ENCODE measurements at places on chromosomes 13 and 19.

- DNase-seq, result no peak
These were observed 261.0 kb downstream of the GPC5 start for GRCh38 chr13:91659256-91660075.

GRCh38 chr19:48795055-48795684 is 15.7 kb downstream of the BCAT2 start:
- peak; percentile 84 for DNase-seq

- peak; percentile 12 for DNase-seq
These were observed 58.0 kb upstream of the CYSLTR2 start for GRCh38 chr13:48595431-48596429.

DNA sequence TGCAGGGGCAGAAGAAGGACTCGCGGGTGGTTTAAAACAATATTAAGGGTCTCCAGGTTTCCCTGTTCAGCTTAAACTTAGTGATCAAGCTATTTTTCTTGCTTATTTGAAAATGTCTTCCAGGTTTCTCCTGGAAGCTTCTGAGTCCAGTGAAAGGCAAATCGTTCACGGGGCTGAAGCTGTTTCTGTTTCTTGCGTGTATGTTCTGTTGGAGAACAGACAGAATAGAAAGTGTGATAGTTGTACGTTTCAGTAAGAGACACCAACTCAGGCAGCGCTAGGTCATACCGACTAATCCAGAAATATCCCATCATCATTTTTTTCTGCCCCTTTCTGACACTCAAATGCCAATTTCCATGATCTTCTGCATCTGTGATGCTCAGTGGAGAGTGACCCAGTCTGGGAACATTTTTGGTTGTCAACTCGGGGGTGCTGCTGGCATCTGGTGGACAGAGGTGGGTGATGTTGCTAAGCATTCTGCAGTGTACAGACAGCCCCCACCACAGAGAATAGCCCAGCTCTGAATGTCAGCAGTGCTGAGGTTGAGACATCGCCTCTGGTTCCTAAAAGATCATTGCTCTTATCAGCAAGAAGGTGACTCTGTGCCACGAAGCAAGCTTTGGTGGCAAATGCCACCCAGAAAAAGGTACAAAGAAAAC is 4.3 kb downstream of the KLF2 start:
- DNase-seq, result no peak

GRCh38 chr13:33277946-33278345 is 7.6 kb downstream of the STARD13 start:
- peak; percentile 74 for DNase-seq

DNA sequence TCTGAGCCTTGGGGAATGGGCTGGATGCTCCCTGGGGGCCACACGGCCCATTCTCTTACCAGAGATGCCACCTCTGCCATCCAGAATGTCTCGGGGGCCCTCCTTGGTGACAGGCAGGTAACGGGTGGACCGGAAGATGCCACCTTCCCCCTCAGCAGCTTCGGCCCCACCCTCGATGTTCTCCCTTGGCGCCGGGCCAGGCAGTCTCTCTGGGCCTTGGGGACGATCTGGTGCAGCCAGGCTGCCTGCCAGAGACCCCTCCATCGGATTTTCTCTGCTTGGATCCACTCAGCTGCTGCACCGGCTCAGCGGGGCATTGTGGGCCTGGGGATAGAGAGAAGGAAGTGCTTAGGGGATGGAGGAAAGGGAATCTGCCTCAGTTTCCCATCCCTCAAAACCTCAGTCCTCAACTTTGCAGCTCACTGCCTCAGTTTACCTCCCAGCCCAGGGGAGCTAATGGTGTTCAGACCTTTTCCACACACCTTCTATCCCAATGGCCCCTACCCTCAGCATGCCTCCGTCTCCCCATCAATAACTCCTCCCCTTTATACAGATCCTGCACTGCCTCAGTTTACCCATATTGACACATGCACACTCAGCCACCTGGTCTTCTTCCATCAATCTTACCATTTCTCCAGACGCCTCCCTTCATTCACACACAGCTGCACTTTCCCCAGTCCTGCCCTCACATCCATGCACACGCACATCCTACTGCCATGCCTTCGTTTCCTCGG is 1.5 kb downstream of the WIZ start:
- DNase-seq, result no peak

DNA sequence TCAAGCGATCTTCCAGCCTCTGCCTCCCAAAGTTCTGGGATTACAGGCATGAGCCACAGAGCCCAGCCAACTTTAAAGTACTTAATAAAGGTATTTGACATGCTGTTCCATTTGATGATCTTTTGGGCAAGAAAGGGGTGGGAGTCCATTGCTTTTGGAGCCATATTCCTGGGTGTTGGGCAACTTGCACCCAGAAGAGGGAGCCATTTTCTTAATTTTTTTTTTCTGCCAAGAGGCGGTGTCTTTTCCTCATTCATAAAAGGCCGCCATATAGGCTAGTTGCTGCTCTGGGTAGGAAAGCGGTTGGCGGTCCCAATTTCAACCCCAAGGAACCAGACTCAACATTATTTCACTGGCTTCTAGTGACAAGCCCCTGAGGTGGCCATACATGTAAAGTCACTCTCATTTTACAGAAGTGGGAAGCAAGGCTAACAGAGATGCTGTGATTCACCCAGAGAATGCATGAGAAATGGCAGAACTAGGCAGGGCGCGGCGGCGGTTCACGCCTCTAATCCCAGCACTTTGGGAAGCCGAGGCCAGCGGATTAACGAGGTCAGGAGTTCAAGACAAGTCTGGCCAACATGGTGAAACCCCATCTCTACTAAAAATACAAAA is 139.6 kb downstream of the CACNA1A start:
- DNase-seq, result no peak

DNA sequence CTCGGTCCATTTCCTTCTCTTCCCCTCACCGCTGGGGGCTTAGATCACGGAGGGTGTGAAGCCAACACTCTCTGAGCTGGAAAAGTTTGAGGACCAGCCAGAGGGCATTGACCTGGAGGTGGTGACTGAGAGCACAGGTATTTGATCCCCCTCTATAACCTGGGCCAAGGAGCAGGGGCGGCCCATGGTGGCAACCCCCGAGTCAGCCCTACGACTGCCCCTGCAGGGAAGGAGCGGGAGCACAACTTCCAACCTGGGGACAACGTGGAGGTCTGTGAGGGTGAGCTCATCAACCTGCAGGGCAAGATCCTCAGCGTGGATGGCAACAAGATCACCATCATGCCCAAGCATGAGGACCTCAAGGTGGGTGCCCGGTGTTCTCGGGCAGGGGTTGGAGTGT is 11.6 kb upstream of the TIMM50 start:
- no peak for DNase-seq

GRCh38 chr13:98664510-98664909 is 87.6 kb upstream of the STK24 start:
- no peak for DNase-seq

DNA sequence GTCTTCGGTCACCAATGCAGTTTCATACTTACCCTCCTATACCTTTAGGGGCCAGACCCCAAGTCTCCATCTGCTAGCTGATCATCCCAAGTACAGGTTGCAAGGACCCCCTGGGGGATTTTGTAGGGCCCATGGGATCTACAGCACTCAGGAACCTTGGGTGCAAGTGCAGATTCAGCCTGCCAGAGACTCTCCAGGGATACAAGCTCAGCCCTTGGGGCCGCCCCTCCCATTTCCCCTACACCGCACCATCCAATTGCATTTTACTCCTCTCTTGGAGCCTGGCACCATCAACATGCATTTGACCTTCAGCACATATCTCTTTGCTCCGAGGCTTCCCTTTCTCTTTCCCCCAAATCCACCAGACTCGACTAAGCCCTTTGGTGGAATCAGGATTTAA is 154.7 kb upstream of the ZNF536 start:
- DNase-seq, result no peak

- no peak for DNase-seq
These were observed 47.0 kb downstream of the PCDH9 start for GRCh38 chr13:67183151-67183550.

DNA sequence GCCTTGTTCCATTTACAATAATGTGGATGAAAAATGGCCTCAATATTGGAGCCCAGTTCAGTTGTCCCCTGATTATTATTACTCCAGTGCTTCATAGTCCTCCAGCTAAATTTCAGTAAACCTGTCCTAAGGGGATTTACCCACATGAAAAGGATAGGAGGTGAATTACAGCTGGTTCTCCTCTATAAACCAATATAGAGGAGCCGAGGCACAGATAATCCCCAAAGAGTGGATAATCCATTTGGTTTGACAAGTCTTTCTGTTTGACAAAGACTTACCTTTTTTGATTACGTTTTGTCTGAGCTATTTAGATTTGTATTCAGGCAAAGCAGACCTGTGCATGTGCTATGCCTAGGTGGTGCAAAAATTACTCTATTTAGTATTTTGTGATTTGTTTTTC is 2.7 kb downstream of the CNMD start:
- DNase-seq, result no peak

- DNase-seq, result no peak
These were observed 750.3 kb downstream of the OLFM4 start for GRCh38 chr13:53778937-53779336.

DNA sequence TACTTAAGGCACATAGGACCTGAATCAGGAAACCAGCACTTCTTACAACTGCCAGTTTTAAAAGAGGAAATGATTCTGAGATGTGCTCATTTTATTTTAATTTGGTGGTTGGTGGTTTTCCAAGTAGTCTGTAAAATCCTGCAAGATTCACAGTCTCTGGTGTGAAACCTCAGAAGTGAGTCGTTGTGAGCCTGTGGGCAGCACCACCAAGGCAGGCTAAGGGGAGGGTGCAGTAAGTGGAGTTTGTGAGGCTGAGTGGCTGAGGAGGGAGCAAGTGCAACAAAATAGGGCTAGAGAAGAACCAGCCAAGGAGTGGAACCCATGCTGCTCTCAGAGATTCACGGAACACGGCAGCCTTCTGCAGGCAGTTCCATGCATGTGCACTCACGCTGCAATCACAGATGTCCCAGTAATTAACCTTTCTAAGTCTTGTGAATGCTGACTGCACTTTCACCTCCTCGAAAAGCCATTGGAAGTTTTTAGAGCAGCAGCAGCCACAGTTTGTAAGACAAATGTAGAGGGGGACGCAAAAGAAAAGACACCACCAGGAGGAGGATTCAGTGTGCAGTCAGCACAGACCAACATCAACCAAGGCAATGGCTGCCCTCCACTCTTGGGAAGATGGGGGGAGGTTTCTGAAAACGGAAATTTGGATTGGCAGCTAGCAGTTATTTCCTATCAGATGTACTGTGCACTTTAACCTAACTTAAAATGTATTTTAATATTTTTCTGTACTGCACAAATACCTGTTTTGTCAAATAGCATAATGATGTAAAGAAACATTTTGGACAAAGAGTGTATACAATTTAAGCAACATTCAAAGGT is 44.9 kb downstream of the ESD start:
- DNase-seq, result peak; percentile 26

DNA sequence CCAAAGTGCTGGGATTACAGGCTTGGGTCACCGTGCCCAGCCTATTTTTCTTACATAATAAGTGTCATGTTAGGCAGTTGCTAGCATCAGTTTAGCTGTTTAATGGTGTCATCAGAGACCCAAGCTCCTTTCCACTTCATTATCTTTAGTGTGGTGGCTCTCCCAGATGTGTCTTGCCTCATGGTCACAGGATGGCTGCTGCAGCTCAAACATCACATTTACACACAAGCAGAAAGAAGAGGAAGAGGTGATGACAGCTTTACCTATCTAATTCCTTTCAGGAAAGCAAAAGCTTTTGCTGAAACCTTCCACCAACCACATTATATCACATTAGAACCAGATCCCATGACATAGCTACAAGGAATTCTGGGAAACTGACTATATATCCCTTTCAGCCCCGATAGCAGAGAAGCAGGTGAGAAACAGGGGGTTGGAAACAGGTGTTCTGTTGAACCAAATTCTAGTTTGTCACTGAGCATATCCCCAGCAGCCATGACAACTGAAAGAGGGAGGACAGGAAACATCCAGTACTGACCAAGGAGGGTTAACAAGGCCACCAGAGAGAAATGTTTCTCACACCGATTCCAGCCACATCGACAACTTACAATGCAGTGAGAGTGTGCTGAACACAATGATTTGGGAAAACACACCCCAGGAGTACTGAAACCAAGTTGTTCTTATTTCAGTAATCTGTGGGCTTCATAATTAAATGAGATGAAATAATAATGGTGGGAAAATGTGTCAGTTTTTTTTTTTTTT is 617.0 kb downstream of the UQCRFS1 start:
- no peak for DNase-seq

- no peak for DNase-seq
These were observed 249.6 kb downstream of the OXGR1 start for GRCh38 chr13:96744367-96745331.

DNA sequence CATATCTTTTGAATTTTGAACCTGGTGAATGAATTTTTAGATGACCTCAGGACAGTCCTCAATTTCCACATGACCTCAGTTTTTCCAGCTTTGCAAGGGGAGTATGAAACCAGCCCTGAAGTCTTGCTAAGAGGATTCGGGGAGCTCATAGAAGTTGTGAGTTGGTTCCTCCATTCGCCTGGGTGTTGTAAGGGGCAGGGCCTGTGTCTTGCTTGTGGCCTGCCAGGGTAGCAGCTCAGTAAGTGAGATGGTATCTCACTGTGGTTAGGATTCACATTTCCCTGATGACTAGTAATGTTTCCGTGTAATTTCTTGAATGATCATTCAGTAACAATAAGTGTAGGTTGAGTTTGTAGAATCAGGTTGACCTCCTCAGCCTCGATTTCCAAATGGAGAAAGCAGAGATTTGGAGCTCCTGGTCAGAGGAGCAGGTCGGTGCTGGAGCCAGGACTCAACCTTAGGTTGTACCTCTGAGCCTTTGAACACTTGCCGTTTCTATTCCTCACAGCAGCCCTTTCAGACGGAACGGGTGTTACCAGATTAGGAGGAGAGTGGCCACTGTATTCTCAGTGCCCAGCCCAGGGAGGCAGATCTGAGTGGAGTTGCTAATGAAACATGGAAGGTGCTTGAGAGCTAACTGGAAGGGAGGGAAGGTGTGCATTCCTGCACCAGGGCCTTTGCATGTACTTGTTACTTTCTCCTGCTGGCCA is 14.6 kb downstream of the NACC1 start:
- no peak for DNase-seq

GRCh38 chr13:40453351-40454021 is 213.0 kb downstream of the FOXO1 start:
- no peak for DNase-seq

GRCh38 chr13:37216331-37216730 is 110.9 kb upstream of the CSNK1A1L start:
- DNase-seq, result no peak

DNA sequence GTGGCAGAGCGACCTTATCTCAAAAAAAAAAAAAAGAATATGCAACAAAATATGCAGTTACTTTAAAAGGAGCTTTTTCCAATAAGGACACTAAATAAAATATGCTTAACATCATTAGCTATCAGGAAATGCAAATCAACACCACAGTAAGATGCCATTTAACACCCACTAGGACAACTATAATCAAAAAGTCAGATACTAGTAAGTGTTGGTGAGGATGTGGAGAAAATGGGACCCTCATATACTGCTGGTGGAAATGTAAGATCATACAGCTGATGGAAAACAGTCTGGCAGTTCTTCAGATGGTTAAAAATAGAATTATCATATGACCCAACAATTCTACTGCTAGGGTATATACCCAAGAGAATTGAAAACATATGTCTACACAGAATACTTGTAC is 24.5 kb upstream of the AKT2 start:
- no peak for DNase-seq

- no peak for DNase-seq
These were observed 55.1 kb downstream of the KLF2 start for GRCh38 chr19:16379521-16380313.
